ENCODE measurements at places on chromosomes 16 and 17.

- no peak for DNase-seq
Observed at GRCh38 chr17:79340333-79341221, 266.0 kb downstream of the ENGASE start.

DNA sequence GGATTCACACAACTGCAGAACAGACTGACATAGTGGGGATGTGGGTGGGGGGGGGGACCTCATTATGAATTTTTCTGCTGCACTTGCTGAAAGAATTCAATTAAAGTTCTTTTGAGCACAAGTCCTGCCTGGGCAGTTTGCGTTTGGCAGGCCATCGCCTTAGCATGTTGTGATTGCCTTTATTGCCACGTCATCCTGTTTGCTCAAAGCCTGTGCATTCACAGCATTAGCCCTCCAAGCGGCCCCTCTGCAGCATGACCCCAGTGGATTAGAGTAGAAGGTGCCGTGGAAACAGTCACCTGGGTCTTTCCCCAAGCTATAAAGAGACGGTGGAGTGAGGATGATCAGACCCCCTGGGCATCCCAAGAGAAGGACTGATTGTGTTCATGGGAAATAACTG, 17.2 kb downstream of the MSI2 start:
- DNase-seq: no peak

- DNase-seq: no peak
Observed at GRCh38 chr17:74945543-74945942, 9.8 kb downstream of the OTOP3 start.

DNA sequence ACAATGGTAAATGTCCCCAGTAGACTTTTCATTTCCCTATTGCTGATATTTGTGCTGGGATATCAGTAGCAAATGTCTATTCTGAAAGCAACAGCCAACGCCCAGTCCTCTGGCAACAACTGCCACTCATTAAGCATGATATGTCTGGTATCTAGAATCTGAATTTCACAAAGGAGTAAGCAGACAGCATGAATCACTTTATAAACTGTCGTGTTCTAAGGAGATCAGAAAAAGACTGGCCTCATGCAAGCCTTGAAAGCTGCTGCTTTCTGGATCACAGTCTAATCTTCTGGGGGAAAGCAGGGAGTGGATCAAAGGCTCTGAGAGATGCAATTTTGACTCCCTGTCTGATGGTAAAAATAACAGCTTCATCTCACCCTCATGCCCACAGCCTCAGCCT, 153.1 kb upstream of the NOG start:
- peak; percentile 5 for DNase-seq

- DNase-seq: no peak
Observed at GRCh38 chr17:41906465-41907184, 12.1 kb downstream of the ACLY start.

- no peak for DNase-seq
Observed at GRCh38 chr16:1987198-1987597, 2.6 kb upstream of the SYNGR3 start.

GRCh38 chr16:48629531-48629930, 19.6 kb upstream of the N4BP1 start:
- no peak for DNase-seq

GRCh38 chr17:56679777-56680422, 86.4 kb downstream of the NOG start:
- peak; percentile 18 for DNase-seq

GRCh38 chr16:23962001-23962400, 126.2 kb downstream of the PRKCB start:
- DNase-seq: no peak
